Left ventricle myocardium inferior (tissue), 1 donor: ENCODE measurements at places on chromosomes 7 and 10. TPM values are rescaled to one million over a fixed set of nuclear protein-coding genes. Genes with fewer than 3 reads are reported as not detected.

RADIL gene
- 4.5 TPM for total RNA-seq

DNA sequence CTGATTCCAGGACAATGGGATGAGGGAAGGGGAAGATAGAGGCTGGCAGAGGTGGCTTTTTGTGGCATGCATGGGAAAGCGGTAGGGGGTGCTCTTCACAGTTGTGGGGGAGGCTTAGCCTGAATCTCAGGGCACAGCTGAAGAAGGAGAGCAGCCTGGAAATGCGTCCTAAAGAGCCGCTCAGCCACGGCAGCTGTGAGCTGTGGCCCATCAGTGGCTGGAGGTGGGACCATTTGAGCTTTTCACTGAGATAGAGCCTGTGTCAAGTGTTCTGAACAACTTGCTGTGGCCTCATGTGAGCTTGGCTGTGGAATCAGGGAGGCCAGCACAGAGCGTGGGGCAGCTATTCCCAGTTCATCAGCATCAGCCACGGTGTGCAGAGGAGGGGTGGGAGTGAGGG lies 100.3 kb upstream of the INSYN2A start:
- no peak overlapping the region for H3K27ac ChIP-seq
- H3K27me3 ChIP-seq: no peaks in the 10 kb centered on the region
- no peak for DNase-seq
- peaks cover 7% of the 10 kb centered on the region for H3K36me3 ChIP-seq
- H3K4me3 ChIP-seq: no peak overlapping the region
- H3K4me1 ChIP-seq: peaks cover 11% of the 10 kb centered on the region

DNA sequence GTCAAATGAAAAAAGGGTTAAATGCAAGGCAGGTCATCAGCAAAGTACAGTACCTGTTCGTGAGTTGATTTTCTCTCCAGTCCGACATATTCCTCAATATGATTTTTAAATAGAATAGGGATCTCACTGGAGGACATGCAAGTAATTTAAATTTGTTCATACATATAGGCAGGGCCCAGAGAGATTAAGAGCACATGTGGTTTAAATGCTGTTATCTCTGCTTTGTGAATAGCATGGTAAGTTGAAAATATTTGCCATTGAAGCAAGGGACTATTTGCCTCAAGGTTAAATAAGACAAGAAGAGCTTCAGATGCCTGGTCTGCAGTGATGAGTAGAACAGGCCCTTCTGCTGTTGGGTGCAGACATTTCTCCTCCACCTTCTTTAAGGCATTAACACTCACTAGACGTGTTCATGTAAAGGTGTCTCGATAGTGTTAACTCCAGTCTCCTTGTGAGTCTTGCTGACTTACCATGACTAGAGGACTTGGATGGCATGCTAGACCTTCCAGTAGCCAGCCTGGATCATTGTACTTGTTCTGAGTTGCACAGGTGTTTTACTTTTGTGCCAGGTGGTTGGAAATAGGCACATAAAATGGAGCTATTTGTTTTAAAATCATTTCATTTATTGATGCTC lies 15.6 kb upstream of the AKR1C3 start:
- no peak overlapping the region for H3K27ac ChIP-seq
- no peaks in the 10 kb centered on the region for H3K36me3 ChIP-seq

DNA sequence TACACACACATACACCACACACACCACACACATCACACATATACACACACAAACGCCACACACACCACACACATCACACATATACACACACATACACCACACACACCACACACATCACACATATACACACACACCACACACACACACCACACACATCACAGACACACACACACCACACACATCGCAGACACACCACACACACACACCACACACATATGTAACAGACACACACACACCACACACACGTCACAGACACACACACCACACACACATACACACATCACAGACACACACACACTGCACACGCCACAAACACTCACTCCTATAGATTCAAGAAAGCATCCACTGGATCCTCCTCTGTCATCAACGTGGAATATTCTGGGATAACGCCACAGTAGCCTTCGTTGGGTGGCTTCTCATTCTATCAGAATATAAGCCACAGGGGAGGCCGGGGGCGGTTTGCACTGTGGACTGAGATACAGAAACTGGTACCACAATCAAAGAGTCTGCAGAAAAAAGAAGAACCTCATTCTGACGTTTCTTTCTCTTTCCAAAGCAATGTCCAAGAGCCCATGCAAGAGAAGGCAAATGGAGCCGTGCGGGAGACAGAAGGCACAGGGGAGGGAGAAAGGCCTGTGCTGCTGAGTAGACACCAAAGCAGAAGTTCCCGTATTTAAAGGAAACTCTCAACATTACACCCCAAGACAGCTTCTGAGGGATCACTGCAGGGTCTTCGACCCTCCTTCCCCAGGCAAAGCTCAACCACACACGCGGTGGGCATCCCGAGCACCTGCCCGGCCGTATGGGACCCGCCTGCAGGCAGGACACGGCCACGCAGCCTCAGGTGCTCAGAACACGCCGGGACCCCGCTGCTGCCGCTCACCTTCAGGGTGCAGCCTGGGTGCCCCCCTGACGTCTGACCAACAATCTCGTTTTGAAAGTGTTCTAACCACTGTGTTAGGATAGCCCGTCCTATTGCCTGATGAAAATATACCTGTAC lies 321.2 kb downstream of the DNAJB6 start:
- no peaks in the 10 kb centered on the region for H3K36me3 ChIP-seq
- DNase-seq: no peak
- H3K27me3 ChIP-seq: peaks cover 39% of the 10 kb centered on the region

ADARB2 gene
- total RNA-seq: 0.11 TPM

- DNase-seq: no peak
- peaks cover 14% of the 10 kb centered on the region for H3K4me1 ChIP-seq
- H3K27ac ChIP-seq: peak overlapping the region; percentile 75
- H3K27me3 ChIP-seq: peaks cover under 1% of the 10 kb centered on the region
- no peak overlapping the region for H3K4me3 ChIP-seq
- no peaks in the 10 kb centered on the region for H3K36me3 ChIP-seq
Observed at GRCh38 chr10:62582101-62582705, 208.0 kb downstream of the ZNF365 start.
